Retina (tissue), 1 donor: ENCODE measurements at places on chromosomes 2 and 18.
A peak's percentile ranks its signal among the peaks of the same experiment; 100 is the strongest.

- no peak for DNase-seq
Observed at GRCh38 chr2:28606986-28607441, 111.2 kb downstream of the PLB1 start.

GRCh38 chr2:63023444-63023843, 27.2 kb upstream of the OTX1 start:
- no peak for DNase-seq

- no peak for DNase-seq
Observed at GRCh38 chr2:208627110-208627884, 220.7 kb downstream of the PTH2R start.

DNA sequence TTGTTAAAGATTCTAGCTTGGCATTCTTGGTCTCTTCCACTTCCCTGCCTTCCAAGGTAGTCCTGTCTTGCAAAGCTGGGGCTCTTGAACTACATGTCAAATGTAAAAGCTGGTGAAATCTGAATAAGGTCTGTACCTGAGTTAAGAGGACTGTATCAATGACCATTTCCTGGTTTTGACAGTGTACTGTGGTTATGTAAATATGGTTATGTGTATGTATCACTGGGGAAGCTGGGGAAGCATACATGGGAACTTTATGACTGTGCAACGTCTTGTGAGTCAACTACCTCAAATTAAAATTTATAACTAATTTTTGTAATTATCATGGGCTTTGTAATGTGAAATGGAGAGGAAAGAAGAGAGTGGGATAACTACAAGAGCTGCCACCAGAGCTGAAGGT, 81.7 kb downstream of the COL4A4 start:
- no peak for DNase-seq

- peak; percentile 26 for DNase-seq
Observed at GRCh38 chr2:1717113-1717512, 27.2 kb downstream of the PXDN start.

GRCh38 chr2:55518841-55519165, 715 bp upstream of the CFAP36 start:
- no peak for DNase-seq

DNA sequence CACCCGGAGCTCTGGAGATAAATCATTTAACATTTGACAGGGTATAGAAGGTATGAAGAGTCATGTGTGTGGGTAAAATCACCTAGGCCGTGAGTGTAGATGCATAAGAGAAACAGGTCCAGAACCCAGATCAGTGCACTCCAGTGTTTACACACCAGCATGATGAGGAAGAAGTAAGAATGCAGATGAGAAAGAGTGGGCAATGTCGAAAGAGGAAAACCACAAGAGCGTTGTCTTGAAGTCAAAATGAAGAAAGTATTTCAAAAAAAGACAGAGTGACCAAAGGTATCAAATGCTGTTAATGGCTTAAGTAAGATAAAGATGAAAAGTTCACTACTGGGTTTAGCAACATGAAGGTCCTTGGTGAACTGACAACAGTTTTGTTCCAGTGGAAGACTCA, 32.0 kb upstream of the PLB1 start:
- no peak for DNase-seq

- peak; percentile 63 for DNase-seq
Observed at GRCh38 chr18:35407871-35408481, 30.8 kb upstream of the ZNF396 start.

DNA sequence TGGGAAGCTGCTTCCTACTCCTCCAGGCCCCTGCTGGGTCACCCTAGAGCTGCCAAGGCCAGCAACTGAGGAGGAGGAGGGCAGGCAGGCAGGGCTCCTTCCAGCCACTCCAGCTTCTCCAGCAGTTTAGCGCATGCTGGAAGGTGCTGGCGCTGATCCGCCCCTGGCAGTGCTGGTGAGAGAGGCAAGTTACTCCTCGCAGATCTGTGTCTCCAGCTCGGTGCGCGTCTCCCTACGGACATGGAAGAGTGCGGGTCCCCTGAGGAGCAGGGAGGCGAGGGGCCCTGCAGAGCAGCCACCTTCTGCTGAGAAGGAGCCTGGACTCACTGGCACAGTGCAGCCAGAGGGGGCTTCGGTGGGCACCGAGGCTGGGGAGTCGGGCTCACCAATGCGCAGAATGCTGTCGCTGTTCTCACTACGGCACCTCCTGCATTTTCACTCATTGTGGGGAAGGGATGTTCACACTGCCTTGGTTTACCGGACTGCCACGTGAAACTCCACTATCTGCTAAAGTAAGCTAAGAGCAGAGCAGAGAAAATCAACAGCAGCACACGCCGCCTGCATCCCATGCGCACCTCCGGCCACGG, 206.0 kb downstream of the HDAC4 start:
- peak; percentile 55 for DNase-seq

DNA sequence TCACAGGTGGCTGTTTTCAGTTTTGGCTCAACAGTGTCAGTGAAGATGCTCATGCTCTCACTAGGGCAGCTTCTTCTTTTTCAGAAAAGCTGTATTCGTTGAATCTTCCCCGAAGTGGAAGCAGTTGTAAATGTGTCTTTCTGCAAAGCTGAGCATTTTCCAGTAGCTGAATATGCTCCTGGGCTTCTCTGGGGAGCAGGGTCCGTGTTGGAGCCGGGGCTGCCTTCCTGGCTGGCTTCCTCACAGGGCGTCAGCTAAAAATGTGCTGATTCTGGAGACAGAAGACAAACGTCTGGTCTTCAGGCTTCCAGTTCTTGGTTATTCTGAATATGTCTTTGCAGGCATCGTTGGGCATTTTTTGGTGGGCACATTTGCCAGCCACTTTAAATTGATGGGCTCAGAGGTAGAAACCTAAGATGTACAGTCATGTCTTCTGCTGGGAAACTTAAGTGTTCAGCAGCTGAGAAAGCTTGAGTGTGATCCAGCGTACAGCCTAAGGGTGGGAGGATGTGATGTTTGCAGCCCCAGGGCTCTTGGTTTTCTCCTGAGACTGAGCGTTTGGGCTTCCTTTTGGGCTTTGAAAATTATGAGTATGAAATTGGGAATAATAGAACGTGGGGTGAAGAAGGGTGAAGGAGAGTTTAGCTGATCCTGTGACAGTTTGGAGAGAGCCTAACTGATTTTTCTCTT, 19.0 kb downstream of the SETBP1 start:
- no peak for DNase-seq

DNA sequence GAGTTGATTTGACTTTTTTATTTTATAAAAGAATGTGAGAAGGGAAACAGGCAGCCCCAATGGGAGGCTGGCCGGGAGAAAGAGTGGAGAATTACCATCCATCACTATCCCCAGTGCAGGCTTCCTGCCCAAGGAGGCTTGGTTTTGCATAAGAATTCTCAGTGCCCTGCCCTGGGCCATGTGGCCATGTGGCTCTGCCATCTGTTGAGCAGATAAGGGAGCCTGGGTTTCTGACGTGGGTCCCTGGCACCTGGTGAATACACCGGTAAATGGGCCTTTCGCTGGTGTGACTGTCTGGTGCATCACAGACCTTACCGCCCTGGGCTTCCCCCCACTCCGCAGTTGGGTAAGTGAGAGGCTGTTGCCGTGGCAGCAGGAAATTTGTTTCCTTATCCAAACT, 54.5 kb upstream of the TMEM163 start:
- no peak for DNase-seq
